NCI-H526 treated with DMSO at 0.1 percent for 48 hours (cell line): ENCODE measurements at places on chromosomes 1 and 21.

DNA sequence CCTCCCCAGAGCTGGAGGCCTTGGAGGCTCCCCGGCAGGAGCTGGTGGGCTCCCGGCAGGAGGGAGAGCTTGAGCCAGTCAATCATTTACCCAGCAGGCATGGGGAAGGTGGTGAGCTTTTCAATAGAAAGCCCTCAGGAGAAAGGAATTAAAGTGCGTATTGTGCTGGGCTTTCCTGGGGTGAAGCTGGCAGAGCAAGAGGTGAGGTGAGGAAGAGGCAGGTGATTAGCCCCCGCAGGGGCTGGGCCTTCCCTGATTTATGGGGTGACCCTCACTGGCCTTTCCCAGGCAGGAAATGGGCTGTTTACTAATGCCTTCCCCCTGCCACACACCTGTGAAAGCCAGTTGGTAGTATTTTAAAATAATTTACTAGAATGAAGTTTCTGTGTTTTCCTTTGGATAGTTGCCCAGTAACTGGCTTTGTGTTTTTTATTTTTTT lies 25.8 kb downstream of the CLDN14 start:
- no peak for DNase-seq

DNA sequence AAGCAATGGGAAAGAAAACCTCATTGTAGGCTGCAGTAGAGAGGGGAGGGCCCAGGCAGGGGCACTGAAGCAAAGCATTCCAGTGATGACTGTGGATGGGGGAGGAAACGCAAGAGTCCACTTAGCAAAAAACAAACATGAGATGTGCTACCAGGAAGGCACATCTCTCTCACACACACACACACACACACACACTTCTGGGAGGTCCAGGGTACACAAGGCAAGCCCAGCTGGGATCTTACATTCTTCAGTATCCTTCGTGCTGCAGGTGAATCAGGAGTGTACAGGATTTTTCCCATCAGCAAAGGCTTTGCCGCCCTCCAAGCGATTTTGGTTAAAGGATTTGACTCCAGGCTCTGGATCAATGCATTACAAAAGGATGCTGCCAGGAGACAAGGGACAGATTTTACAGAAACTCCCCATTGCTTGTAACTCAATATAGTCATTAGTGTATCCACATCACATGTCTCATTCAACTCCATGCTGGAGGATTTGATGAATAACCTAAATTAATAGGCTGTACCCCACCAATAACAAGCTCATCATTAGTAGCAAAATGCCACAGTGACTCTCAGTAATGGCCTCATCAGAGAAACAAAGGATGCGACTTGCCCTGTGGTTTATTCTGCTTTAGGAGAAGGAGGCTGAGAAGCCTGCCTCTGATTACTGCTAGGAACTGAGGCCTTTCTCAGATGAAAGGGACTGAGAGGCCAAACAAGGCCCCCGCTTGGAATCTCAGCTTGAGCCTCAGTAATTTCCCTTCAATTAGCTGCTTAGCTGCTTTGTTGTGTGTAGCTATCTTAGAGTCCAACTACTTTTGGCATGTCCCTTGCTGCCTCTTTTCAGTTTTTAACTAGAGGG lies 41.6 kb downstream of the ABCA4 start:
- no peak for DNase-seq

GRCh38 chr1:162487241-162487640 lies 10.4 kb upstream of the UHMK1 start:
- DNase-seq: no peak

DNA sequence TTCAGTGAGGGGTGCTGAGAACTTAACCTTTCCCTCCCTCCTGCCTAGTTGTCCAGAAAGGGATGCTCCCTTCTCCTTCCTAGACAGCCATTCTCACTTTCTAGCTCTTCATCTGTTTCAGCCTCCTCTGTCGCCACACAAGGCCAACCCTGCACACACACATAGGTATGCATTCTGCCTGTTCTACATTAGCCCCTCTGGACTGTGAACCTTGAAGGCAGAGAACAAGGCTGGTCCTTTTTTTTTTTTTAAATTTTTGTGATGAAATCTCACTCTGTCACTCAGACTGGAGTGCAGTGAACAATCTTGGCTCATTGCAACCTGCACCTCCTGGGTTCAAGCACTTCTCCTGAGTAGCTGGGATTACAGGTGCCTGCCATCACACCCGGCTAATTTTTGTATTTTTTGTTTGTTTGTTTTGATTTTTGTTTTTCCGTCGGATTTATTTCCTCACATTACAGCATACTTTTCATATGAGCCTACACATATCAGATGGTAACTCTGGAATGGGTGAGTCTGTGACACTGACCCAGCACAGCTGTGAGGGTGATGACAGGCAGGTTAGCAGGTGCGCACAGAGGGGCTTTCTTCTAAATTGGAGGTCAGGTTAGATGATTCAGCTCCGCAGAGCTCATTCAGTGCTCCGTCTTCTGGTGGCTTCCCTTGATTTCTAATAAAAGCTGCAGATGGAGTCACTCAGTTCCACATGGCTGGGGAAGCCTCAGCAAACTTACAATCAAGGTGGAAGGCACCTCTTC lies 4.9 kb upstream of the AKR1A1 start:
- DNase-seq: no peak

- DNase-seq: no peak
Observed at GRCh38 chr1:22462928-22463327, 11.3 kb downstream of the ZBTB40 start.

DNA sequence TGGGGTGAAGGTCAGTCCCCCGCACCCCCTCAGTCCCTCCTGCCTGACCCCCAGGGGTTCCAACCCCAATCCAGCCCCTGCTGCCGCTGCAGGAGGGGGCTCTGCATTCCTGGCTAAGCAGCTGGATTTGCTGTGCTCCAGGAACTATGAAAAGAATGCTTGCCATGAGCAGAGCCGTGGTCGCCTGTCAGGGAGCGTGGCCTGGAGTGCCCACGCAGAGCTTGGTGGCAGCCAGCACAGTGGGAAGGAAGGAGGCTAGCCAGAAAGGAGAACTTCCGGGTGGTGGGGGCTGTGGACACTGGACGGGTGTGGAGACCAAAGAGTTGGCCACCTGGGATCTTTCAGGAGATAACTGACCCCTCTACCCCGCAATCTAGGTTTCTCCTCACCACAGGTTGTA lies 5.6 kb downstream of the COL8A2 start:
- DNase-seq: no peak

GRCh38 chr1:210951279-210951678 lies 182.7 kb downstream of the KCNH1 start:
- DNase-seq: no peak

DNA sequence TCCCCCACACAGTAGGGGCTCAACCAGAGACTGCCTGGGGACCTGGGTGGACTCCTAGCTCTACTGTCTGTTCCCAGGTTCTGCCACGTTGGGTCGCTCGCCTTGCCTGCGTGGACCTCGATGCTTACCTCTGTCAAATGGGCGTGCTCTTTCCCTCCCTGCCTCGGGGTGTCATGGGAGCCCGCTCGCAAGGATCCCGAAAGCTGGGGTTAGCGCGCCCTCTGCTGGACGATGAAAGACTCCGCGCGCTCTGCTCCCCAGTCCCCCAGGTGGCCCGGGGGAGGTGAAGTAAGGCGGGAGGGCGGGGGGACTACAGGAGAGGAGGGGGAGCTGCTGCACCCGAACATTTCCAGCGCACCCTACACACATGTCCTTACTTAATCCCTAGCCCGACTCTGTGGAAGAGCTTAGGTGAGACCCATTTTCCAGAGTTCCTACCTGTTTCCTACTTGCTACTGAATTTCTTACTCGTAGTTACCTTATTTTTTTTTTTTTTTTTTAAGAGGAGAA lies 2.3 kb upstream of the BSND start:
- peak; percentile 40 for DNase-seq

- DNase-seq: no peak
Observed at GRCh38 chr1:180631194-180631765, 542 bp upstream of the XPR1 start.

DNA sequence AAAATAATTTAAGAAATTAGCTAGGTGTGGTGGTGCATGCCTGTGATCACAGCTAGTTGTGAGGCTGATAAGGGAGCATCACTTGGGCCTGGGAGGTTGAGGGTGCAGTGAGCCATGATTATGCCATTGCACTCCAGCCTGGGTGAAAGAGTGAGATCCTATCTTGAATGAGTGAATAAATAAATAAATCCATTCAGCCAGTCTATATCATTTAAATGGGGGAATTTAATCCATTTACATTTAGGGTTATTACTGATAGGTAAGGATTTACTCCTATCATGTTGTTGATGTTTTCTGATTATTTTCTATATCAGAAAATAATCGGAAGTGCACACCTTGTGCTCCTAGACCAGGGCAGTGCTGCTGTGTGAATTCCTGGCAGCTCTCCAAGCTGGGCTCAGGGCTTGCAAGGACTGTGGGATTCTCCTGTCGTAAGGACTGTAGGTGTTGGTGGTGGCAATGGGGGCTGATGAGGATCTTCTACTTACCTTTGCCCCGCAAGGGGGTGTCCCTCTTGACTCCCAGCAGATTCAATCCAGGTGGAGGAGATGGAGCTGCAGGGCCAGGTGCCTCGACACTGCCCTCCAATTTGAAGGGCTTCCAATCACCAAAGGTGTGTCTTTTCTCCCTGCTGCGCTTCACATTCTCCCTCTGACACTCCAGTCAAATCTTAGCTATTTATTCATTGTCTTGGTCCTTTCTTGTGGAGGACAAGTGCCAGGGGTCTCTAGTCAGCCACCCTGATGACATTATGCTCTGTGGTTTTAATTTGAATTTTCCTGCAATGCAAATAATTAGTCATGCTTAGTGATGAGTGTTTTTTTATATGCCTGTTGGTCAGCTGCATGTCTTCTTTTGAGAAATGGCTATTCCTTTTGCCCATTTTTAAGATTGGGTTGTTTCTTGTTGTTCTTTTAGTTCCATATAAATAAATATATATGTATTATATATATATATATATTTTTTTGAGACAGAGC lies 14.1 kb upstream of the TRAPPC10 start:
- DNase-seq: no peak
